COLO829 (cell line): ENCODE measurements at places on chromosomes 7 and 10.

DNA sequence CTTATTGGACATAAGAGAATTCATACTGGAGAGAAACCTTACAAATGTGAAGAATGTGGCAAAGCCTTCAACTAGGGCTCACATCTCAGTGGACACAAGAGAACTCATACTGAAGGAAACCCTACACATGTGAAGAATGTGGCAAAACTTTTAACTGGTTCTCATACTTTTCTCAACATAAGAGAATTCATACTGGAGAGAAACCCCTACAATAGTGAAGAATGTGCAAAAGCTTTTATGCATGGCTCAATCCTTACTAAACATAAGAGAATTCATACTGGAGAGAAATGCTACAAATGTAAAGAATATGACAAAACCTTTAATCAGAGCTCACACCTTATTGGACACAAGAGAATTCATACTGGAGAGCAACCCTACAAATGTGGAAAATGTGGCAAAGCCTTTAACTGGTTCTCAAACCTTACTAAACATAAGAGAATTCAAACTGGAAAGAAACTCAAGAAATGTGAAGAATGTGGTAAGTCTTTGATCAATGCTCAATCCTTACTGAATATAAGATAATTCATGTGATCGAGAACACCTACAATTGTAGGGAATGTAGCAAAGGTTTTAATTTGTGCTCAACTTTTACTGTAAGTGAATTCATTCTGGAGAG lies 121.8 kb upstream of the ZNF722 start:
- DNase-seq, result no peak

DNA sequence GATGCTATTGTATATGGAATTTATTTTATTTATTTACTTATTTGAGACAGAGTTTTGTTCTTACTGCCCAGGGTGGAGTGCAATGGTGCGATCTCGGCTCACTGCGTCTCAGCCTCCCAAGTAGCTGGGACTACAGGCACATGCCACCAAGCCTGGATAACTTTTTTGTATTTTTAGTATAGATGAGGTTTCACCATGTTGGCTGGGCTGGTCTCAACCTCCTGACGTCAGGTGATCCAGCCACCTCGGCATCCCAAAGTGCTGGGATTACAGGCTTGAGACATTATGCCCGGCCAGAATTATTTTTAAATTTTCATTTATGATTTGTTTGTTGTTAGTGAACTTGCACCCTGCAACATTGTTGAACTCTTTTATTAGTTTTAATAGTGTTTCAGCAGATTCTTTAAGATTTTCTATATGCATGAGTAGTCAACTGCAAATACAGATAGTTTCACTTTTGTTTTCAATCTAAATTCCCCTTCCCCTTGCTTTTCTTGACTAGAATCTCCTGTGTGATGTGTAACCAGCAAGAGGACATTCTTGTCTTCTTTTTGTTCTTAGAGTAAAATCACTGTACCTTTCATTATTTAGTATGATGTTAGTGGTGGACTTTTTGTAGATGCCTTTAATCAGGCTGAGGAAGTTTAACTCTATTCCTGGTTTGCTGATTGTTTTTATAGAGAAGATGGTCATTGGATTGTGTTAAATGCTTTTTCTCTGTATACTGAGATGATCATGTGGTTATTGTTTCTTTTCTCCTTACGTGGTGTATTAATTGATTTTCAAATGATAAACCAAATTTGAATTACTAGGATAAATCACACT lies 27.8 kb downstream of the ZNF33A start:
- DNase-seq, result peak; percentile 1

- DNase-seq, result no peak
These were observed 254.5 kb downstream of the SKIDA1 start for GRCh38 chr10:21270976-21271375.

GRCh38 chr7:119270045-119270464 lies 1002.9 kb upstream of the KCND2 start:
- peak; percentile 45 for DNase-seq

DNA sequence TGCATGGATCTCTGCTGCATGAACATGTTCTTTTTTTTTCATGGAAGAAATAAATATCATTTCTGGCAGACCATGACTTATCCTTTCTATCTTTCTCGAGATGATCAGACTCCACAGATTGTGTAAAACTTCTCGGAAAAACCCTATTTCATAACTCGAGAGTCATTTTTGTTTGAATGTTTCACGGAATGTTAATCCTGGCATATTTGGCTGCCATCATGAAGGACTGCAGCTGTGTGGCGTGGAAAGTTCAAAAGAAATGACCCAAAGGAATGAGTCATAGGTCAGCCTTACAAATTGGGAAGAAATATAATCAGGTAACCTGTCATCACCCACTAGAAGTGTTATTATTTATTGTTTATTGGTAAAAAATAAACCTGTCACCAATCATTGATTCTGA lies 566.8 kb downstream of the SDK1 start:
- no peak for DNase-seq

GRCh38 chr10:91313796-91314485 lies 93.5 kb downstream of the PCGF5 start:
- DNase-seq, result no peak

DNA sequence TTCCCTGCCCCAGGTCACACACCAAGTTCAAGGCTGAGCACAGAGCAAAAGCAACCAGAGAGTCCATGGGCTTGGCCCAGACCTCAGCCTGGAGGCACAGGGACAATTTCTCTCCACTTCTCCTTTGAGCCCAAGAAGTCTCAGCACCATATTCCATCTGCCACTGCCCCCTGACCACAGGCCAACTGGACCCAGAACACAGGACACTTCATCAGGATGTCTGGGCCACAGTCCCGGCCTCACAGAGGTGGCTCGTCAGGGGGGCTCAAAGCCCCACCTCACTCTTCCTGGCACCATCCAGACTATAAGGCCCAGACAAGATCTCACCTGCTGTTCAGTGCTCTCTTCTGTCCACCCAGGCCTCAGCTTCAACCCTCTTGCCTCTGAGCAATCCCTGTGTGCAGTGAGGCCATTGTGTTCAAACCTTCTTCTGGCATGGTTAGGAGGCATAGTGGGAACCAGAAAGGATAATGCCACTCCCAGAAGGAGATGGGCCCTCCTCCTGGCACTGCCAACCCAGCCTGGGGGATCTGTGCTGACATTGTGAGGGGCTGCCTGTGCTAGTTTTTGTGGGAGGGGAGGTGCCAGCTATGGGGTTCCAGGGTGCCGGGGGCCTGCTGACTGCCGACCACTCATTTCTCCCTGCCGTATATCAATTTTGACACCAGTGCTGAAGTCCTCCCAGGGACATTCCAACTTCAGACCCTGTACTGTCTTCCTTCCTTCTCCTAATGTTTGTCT lies 49.7 kb upstream of the ANTXRL start:
- no peak for DNase-seq

DNA sequence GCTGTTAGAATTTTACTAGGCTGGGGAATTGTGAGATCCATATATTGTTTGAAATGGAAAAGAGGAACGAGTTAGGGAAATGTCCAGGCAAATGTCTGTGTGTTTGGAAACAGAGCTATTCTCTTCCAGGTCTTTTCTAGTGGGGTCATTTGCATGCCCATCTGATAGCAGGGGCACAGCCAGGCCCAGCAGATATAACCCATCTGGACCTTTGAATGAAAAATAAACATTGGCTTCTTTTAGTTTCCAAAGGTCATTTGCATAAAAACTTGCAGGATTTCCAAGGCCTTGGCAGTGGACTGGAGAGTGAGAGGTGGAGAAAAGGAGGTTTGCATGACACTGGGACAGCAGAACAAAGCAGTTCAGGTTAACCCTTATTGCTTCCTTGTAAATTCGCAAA lies 188.0 kb upstream of the GPR26 start:
- DNase-seq, result no peak

DNA sequence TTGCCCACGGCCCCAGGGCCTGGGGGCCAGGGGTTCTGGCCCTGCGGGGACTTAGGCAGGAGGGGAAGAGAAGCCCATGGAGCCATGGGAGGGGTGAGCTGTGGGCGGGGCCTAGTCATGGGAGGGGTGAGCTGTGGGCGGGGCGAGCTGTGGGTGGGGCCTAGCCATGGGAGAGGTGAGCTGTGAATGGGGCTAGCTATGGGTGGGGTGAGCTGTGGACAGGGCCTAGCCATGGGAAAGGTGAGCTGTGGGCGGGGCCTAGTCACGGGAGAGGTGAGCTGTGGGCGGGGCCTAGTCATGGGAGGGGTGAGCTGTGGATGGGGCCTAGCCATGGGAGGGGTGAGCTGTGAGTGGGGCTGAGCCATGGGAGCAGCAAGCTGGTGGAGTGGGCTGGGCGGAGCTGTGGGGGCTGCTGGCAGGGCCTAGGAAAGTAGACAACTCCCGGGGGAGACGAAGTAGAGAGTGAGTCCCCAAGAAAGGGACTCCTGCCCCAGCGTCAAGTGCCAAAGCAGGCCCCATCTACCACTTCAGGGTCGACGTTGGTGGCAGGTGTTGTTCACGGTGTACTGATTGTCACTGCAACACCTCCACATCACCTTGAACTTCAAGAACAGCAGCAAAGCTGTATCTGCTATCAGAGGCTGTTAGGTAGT lies 19.2 kb upstream of the TTYH3 start:
- DNase-seq, result no peak

- no peak for DNase-seq
These were observed 33.7 kb downstream of the SCRN1 start for GRCh38 chr7:29955799-29956486.

DNA sequence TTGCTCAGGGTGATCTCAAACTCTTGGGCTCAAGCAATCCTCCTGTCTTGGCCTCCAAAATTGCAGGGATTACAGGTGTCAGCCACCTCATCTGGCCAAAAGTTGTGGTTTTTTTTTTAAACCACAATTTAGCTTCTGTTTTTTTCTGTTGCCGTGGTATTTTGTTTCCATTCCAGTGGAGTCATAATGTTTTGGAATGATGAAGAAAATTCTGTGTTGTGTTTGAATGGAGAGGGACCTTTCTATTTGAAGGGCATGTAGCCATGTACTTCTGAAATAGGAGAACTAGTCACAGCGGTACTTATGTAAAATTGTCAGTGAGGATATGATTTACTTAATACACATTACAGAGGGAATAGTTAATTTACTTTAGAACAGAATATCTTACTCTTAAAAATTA lies 201.3 kb downstream of the ARL4A start:
- DNase-seq, result no peak

DNA sequence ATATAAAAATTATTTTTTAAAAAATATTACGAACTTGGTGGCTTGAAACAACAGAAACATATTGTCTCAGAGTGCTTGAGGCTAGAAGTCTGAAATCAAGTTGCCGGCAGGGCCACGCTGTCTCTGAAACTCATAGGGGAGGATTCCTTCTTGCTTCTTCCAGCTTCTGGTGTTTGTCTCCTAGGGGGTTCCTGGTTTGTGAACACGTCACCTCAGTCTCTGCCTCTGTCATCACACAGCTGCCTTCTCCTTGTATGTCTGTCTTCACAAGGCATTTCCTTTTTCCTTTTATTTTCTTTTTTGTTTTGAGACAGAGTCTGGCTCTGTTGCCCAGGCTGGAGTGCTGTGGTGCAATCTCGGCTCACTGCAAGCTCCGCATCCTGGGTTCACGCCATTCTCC lies 12.7 kb upstream of the SNX8 start:
- DNase-seq, result no peak

DNA sequence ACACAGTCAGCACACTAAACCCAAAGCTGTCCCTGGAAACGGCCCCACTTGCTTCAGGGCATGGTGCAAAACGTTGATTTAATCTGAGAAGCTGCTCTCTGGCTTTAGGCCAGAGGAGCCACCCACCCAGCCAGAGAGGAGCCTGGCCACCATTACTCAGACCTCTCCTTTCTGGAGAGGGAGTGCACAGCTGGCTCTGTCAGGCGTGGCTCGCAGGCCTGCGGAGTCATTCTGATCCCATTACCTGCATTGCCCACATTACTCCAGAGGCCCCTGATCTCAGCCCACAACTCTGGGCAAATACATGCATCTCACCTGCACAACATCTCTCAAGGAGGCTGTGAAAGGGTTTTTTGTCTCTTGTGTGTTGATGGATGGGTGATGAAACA lies 370.0 kb upstream of the IGFBP3 start:
- DNase-seq, result peak; percentile 28

DNA sequence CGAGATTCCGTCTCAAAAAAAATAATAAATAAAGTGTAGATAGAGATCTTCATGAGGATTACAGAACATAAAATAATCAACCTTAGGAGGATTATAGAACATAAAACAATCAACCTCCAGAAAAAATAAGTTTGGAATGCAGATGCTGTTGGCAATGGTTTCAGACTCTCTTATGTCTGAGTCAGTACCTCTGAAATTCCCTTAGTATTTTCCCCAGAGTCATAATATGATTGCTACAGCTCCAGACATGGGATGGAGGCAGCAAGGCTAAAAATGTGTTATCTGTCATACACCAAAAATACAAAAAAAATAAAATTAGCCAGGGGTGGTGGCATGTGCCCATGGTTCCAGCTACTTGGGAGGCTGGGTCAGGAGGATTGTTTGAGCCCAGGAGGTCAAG lies 22.2 kb downstream of the CADPS2 start:
- DNase-seq, result no peak

- DNase-seq, result no peak
These were observed 3.5 kb upstream of the FAM20C start for GRCh38 chr7:188727-189500.

DNA sequence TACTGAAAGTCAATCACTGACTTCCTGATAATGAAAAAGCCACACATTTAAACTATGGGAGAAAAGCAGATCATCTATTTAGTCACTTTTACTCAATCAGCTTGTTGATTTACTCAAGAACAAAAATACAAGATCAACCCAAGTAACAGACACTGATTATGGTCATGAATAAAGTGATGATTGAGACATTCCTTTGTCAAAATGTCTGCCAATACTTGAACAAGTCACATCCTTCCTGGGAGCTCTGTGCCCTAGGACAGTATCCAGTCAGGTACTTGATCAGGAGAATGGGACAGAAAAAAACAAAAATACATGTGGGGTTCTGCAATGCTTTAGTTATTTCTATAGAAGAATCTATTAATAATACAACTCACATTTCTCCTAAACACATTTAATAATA lies 150.0 kb upstream of the NEBL start:
- no peak for DNase-seq

- no peak for DNase-seq
These were observed 11.2 kb upstream of the FEZF1 start for GRCh38 chr7:122315507-122316466.

GRCh38 chr10:125521721-125522680 lies 161.0 kb downstream of the TEX36 start:
- no peak for DNase-seq

- no peak for DNase-seq
These were observed 219.8 kb downstream of the AUTS2 start for GRCh38 chr7:69817841-69818635.

GRCh38 chr10:73465978-73466726 lies 29.7 kb downstream of the PPP3CB start:
- no peak for DNase-seq

DNA sequence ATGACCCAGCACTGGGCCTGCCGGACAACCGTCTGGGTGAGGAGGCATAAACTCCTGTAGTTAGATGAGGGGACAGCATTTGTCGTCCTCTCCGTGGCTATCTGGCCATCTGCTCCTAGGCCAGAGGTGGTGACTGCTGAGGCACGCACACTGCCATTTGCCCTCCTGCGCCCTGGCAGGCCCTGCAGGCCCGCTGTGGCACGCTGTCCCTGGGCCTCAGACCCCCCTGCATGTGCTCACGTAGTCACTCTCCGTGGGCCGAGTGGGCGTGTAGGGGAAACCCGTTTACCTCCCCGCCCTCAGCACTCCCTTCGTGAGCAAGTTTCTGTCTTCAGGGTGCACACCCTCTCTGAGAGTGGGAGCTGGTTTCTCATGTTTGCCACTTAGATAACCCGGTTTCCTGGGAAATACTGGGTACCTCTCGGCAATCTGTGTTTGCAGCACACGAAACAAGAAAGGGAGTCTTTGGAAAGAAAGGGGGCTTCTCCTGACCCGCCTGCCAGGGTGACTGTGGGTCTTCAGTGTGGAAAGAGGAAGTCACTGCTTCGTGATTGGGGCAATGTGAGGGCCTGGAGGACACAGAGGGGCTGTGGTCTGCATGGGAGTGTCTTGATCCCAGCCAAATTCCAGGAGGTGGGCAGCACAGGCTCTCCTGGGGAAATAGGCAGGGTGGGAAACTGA lies 10.8 kb downstream of the ADAMTS14 start:
- DNase-seq, result no peak
